ENCODE measurements at places on chromosomes 12 and 14. TPM values are rescaled to one million over a fixed set of nuclear protein-coding genes. Genes with fewer than 3 reads are reported as not detected.

GRCh38 chr12:85188619-85189018 lies 91.4 kb upstream of the ALX1 start:
- no peak for DNase-seq

- DNase-seq, result no peak
These were observed 12.6 kb downstream of the ACTR6 start for GRCh38 chr12:100213016-100213891.

- no peak for DNase-seq
These were observed 6.7 kb downstream of the FOXN4 start for GRCh38 chr12:109302358-109302757.

DNA sequence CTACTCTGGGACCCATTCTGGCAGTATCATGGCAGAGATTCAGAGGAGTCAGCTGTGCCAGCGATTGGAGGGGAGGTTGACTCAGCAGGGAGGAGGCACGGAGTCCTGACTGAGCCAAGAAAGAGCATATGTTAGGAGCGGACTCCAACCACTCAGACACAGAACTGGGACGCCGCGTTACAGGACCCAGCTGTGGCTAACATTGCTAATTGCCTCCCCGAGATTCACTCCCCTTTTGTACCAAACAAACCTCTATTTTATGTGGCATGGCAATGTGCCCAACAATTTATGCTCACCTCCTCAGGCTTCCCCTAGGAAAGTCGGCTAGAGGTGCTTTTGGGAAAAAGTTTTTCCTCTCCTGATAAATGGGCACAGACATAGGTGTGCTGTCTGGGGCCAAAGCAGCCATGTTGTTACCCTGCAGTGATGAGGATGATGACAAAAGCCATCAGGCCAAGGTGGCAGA lies 15.2 kb upstream of the CLIP1 start:
- DNase-seq, result peak; percentile 16

GRCh38 chr12:46439793-46440511 lies 67.4 kb upstream of the SLC38A2 start:
- DNase-seq, result peak; percentile 57

- no peak for DNase-seq
These were observed 165.9 kb upstream of the AMIGO2 start for GRCh38 chr12:47245623-47246022.

DNA sequence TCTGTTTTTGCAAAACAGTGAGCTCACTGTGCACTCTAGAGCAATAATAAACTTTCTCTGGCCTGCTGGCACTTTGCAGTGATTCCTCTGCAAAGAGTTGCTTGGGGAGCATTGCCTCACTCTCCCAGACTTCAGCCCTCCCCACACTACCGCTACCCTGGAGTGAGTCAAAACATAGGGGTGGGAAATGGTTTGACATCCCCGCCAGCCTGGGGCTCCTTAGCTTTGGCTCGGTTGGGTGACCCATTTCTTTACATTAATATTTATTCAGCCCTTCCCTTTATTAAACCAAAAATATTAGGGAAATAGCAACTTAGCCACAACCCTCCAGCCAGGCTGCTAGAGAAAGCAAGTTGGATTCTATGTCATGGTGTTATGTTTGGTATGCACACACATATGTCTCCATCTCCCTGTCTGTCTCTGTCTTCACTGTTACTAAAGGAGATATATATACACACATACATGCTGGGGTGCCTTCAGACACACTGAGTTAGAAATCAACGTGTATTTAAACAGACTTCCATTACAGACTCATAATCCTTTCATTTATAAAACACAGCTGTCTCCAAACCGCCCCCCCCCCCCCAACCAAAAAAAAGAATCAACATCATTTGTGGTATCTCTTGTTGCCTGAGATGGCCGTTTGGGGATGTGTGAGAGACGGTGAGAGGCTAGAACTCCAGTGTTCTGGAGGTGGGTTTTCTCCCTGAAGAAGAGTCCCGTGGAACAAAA lies 3.4 kb upstream of the IRF2BPL start:
- peak; percentile 49 for DNase-seq

GRCh38 chr12:2854669-2855453 lies 2.0 kb downstream of the TEX52 start:
- no peak for DNase-seq

GRCh38 chr12:129959889-129960288 lies 56.1 kb upstream of the TMEM132D start:
- DNase-seq, result no peak

GRCh38 chr12:6039894-6040601 lies 84.4 kb downstream of the VWF start:
- DNase-seq, result peak; percentile 66

DNA sequence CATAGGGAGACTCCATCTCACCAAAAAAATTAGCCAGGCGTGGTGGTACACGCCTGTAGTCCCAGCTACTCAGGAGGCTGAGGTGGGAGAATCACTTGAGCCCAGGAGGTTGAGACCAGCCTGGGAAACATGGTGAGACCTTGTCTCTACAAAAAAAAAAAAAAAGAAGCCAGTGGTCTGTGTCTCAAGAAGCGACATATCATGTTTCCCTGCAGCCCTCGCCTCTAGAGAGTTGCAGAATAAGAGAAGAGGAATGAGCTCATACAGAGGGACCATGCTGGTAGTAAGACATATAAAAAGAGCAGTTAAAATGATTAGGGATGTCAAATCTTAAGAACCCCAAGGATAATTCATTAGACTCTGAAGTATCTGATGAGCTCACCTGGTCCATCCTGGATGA lies 39.4 kb upstream of the BICDL1 start:
- DNase-seq, result no peak

- peak; percentile 59 for DNase-seq
These were observed 36.5 kb downstream of the CMKLR1 start for GRCh38 chr12:108302403-108303311.

GRCh38 chr14:24095271-24096068 lies 1.4 kb downstream of the PCK2 start:
- no peak for DNase-seq

DNA sequence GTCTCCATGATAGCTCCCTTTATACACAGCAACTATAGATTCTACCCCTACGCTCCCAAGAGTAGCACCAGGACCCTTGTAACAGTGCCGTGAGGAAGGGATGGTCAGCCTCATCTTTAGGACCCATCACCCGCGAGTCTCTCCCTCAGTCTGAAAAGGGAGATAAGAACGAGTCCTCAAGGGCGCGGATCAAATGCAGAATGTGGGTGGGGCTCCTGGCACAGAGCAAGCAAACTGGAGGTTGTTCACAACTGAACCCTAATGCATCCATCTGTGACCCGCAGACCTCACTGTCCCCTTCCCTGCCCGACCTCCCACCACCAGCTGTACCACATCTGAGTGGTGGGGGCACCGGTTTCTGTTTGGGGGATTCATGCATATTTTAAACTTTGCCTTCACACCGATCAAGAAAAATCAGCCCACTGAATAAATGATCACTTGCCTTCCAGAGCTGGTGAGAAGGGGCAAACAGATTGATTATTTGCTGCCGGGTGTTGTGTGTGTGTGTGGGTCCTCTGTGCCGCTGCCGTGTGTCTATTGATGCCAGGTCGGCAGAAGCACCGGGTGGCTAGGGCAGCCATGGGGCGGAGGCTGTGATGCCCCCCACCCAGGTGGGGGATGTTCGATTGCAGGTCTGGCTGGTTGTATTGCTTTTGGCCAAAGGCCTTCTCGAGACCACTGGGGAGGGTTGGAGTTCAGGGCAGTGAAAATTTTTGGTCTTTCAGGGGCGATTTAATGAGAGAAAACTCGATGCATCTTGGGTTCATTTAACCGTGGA lies 35.7 kb upstream of the BEGAIN start:
- no peak for DNase-seq

- no peak for DNase-seq
These were observed 30.0 kb upstream of the ANP32D start for GRCh38 chr12:48442179-48442847.

CMA1 gene
- total RNA-seq, result not detected

C1R gene
- 0.87 TPM for total RNA-seq

ASIC1 gene
- total RNA-seq, result not detected

PDE3A gene
- 2.0 TPM for total RNA-seq

RIPK3 gene
- 0.65 TPM for total RNA-seq

RDH16 gene
- under 0.01 TPM for total RNA-seq

NRXN3 gene
- not detected for total RNA-seq

DLGAP5 gene
- 18.3 TPM for total RNA-seq

ZCCHC8 gene
- total RNA-seq, result 14.3 TPM
